ENCODE measurements at places on chromosomes 12 and 14.

DNA sequence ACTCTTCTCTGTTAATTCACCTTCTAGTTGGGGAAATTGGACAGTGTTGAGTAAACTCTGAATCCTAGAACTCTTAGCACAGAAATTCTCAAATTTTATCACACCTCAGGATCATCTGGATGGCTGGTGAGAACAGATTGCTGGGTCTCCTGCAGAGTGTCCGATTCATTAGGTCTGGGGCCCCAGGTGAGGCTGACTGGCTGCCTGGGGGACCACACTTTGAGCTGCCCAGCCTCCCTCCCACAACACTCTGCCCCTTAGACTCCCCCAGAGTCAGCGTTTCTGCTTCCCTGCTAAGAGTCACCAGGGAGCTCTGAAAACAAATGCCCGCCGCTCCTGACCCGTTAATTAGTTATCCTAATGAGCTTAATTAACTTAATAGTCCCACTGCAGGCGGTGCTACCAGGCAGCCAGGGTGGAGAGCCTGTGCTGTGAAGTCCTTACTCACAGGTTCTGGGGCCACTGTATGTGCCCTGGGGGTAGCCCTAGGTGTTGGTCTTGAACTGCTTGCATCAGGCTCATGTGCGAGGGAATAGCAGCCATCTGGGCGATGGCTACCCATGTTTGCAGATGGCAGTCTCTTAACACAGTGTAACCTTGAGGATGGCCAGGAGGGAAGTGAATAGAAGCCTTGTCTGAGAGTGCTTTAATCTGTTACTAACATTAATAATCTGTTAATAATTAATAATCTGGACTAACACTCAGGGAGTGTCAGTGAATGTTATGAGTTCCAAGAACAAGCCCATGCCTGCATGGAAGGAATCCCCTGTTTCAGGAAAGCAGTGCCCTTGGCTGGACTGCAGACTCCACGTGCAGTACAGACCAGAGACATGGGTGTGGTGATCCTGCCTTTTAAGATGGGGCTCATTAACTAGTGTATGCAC lies 35.6 kb downstream of the AACS start:
- no peak for DNase-seq

DNA sequence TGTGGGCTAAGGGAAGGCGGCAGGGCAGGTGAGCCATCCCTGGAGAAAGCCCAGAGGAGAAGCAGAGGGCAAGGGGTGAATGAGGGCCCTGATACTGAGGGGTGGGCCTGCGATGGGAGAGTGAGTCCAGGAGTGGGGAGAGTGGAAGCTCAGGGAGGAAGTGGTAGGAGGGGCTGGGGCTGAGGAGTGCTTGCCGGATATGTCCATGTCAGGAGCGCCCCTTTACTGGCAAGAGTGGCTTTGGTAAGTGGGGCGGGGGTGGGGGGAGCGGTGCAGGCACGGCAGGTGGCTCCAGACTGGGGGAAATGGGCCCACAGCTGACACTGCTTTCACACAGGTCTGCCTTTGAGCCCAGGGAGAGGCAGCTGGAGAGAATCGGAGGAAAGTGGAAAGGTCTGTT lies 86.4 kb upstream of the GPR68 start:
- DNase-seq, result no peak

DNA sequence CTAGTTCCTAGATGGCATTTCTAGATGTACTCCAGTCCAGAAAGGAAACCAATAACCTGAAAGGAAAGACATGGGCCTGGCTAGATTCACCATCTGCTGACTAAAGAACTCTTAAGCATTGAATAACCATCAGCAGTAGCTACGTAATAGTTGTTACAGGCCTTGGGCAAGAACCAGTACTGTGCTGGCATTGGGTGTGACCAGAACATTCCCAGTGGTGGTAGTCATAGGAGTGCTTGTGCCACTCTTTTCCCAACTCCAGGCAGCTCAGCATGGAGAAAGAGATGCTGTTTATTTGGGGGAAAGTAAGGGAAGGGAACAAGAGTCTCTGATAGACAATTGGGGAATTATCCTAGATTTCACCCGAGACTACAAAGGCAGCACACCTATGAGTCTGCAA lies 333.3 kb downstream of the SLC16A7 start:
- no peak for DNase-seq

DNA sequence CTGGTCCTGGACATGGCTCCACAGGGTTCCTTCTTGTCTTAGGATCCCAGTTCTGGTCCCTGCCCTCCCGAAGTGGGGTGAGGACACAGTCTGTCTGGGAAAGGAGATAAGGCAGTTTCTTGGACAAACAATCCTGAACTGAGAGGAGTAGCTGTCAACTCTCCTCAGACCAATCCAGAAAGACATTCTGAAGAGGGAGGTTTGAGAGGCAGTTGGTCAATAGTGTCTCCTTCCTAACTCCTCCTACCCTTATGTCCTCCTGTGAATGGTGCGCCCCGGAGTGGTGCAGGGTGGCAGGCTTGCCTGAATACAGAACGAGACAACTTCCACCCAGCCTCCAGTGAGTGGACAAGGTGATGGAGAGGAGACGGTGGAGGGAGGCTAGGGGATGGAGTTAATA lies 15.4 kb upstream of the ASIC1 start:
- DNase-seq, result no peak

Data from H9 (cell line).